ENCODE measurements at places on chromosomes 6 and 20.

- DNase-seq: no peak
Observed at GRCh38 chr6:37056439-37057127, 51.1 kb downstream of the FGD2 start.

DNA sequence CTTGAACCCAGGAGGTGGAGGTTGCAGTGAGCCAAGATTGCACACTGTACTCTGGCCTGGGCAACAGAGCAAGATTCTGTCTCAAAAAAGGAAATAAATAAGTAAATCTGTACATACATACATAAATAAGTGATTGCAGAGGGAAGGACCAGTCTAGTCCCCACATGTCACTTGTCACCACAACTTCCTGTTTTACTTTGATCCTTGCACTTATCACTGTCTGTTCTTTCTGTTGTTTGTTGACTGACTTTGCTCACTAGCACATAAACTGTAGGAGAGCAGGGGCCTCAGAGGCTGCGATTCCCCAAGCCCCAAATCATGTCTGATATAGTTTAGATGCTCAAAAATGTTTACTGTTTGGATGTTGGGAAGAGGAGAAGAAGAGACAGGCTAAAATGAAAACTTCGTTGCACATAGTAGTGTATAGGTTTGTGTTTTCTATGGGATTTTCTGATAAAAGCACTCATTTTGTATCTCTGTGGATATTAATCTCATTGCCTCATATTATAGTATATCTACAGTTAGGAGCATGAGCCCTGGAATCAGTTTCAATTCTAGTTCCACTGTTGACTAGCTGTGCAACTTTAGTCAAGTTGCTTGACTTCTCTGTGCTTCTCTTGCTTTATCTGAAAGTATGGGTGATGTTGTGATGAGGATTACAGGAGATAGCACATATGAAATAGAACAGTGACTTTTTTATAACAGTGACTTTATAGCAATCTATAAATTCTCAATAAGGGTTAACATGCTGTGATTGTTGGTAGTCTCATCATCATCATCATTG, 165.0 kb downstream of the TBC1D7 start:
- DNase-seq: no peak

DNA sequence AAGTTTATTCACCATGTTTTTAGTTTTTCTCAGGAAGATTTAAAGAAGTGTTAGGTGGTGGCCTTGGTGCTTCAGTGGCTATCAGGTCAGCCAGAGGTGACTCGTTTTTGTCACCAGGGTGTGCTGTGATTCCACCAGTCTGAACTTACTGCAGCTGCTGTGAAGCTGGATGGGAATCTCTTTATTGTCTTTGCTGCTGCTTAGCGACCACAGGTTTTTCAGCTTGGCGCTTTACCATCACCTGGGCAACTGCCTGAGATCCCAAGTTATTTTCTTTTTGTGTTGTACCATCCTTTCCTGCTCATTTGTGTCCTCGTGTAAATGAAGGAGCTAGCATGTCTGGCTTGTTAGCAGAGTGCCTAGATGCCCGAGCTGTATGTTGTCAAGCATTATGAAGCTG, 146.9 kb downstream of the MACROD2 start:
- DNase-seq: no peak

DNA sequence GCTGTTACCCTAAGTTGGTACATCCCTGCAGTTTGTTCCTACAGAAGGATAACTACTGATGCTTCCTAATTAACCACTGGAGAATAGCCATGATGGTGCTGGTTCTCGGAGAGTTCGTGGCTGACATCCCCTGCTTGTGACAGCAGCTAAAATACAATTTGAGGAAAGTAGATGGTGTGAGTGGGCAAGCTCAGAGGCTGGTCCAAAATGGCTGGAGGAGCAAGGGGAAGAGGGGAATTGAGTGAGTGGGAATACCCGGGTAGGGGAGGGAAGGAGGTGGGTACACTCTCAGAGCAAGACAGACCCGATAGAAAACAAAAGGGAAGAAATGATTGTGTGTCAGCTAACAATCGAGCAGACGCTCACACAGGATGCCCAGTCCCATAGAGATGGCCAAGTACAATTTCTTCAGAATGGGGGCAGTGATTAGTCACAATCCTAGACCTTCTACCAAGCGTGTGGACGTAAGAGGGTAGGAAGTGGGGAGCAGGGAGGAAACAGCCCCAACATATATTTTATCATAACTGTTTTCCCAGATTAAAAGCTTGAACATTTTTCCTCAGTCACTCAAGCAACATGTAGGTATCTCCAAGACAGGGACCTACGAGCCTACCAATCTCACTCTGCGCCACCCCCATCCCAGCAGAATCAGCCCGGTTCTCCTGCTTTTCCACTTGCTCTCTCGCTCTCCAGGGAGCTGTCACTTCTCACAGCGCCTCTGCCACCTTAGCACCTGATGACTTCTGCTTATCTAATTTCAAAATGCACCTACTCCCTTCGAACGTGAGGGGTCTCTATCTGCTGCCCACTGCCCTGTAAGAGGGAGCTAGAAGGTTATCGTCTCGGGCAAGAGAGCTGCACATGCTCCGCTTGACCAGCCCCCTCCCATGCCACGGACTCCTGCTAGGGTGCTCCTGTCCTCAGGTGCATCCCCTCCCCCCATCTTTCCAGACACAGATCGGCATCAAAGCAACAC, 26.2 kb downstream of the RIPOR2 start:
- no peak for DNase-seq

DNA sequence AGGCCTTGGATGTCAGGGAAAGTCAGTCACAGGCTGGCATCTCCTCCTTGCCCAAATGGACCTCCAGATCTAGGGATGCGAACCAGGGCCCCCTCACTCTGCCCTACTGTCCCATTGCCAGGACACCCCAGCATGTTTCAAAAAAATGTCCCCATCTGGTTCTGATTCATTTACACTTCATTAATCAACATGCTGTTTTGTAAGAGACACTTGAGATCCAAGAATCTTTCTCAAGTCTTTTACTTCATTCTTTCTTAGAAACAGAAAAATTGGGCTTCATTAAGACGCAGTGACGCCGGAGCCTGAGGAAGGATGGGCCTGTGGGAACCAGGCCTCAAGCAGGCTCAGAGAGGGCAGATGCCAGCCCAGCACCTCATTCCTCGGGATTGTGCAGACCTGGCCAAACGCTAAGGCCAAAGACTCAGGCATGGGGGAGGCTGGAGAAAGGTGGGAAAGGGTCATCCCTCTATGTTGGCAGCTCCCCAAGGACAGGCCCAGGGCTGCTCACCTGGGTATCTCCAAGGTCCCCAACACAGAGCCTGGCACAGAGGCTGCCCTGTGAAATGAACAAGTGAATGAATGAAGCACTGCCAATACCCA, 3.8 kb downstream of the RSPO4 start:
- DNase-seq: no peak

DNA sequence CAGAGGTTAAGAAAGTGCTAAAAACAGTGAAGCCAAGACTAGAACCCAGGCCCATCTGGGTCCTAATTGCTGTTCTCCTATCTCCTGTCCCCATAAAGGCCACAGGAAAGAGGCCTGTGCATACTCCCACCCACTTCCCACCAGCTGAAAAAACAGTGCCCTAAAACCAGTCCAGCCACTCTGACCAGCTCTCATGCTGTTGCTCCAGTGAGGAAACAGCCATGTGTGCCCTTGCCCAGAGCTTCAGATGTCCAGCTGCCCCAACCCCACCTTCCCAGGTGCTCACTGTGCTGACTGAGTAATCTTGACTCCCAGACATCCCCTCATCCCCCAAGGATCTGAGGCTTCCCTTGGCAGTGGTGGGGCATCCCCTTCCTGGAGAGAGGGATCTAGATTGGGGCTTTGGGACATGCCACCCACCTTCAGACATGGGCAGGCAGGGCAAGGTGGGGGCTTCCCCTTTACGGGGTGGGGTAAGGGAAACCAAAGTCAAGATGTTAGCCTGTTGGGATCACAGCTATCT, 28.7 kb downstream of the KCNK5 start:
- no peak for DNase-seq

DNA sequence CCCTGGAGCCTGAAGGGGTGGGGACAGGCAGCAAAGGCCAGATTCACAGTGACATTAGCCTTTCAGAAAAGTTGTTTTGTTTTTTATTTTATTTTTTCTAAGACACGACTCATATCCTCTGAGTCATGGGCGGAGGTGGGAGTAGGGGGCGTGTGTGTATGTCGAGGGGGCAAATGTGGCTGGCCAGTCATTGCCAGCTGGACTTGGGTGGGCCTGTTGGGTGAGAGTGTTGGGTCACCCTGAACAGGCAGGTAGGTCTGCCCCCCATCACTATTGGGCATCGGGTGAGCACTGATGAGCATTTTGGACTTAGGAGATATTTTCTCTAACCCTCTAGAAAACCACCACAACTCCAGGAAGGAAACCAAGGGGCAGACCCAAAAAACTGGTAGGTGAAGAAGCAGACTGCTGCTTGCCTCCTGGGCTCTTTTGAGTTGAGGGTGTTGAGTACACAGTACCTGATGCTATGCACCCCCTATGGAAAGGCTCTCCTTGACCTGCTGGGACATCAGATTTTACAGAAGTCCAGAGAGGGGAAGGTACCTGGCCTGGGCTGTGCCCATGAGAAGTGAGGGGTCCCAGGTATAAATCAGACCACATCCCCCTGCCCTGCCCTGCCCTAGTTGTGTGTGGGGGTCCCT, 5.6 kb downstream of the SMIM29 start:
- no peak for DNase-seq

DNA sequence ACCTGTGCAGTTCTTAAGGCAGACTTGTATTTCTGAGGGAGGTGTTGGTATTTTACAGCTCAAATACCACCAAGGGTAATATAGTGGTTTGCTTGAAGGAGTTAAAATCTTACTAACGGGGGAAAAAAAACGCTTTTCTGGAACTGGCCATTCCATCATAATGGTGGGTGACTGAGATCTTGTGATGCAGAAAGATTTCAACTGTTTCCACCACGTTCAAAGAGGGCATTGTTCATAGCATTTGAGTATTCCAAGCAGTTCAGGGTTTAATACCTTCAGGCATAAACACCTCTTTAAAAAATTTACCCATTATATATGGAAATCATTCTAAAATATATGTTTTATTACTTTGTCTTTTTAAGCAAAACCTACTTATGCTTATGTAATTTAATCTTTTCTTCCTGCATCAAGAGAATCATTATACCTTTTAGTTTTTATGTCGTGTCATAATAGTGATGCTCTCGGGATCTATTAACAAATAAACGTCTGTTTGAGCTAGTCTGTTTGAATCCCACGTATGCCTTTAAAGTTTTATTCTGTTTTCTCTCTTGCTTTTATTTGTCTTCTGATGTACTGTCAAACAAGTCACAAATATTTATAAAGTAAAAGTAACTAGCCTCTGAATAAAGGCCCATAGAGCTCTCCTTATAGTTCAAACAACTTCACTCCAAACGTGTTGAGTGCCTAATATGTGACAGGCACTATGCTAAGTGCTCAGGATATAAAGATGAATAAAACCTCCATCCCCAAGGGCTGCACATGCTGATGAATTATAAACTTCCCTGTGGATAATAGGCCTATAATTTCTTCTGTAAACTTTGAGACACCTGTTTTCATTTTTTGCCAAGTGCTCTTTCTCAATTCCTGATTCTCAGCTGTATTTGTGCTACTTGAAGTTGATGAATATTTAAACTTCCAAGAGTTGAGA, 298.8 kb upstream of the FERMT1 start:
- DNase-seq: no peak

DNA sequence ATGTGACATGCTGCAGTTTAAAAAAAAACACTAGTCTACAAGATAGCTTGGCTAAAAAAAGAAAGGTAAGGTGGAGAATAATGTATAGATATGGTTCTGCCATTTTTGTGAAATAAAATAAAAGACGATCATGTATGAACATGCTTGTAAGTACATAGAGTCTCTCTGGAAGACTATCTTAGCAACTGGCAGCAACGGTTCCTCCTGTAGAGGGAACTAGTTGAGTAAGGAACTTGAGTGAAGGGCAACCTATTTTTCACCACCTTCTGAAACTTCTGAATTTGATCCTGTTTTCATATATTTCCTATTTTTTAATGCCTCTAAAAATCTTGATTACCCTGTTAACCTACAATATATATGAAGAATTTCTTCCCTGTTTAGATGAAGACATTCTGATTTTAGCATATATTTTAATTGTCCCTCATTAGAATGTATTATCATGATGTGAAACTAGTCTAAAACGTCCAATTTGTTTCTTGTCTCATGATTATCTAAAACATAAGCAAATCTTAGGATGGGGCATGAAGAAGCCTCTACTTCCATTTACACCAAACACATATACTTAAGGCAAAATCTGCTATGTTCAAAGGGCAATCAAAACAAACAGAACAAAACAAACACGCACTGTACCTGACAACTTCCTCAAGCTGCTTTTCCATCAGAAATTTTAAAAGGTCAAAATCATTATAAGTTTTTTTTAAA, 202.5 kb downstream of the ISM1 start:
- DNase-seq: no peak

GRCh38 chr6:16690608-16691142, 70.6 kb downstream of the ATXN1 start:
- no peak for DNase-seq

DNA sequence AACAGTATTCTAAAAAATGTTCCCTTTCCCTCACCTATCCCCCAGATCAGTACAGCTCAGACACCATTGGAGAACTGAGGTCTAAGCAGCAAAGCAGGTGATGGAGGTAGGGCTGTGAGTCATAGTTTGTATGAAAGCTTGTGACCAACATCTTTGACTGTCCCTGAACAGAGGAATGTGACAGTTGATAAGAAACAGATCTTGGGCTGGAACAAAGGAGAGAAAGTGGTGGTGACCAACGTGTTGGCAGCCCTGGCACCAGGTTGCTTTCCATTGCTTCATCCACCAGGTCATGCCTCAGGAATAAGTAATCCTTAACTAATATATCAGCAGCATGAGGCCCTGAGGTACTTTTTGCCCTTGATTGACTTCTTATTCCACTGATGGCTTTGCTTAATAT, 19.9 kb upstream of the CRIP3 start:
- DNase-seq: no peak

- DNase-seq: no peak
Observed at GRCh38 chr6:19866985-19867627, 29.9 kb downstream of the ID4 start.

- DNase-seq: no peak
Observed at GRCh38 chr20:13382786-13383185, 161.7 kb downstream of the ISM1 start.

DNA sequence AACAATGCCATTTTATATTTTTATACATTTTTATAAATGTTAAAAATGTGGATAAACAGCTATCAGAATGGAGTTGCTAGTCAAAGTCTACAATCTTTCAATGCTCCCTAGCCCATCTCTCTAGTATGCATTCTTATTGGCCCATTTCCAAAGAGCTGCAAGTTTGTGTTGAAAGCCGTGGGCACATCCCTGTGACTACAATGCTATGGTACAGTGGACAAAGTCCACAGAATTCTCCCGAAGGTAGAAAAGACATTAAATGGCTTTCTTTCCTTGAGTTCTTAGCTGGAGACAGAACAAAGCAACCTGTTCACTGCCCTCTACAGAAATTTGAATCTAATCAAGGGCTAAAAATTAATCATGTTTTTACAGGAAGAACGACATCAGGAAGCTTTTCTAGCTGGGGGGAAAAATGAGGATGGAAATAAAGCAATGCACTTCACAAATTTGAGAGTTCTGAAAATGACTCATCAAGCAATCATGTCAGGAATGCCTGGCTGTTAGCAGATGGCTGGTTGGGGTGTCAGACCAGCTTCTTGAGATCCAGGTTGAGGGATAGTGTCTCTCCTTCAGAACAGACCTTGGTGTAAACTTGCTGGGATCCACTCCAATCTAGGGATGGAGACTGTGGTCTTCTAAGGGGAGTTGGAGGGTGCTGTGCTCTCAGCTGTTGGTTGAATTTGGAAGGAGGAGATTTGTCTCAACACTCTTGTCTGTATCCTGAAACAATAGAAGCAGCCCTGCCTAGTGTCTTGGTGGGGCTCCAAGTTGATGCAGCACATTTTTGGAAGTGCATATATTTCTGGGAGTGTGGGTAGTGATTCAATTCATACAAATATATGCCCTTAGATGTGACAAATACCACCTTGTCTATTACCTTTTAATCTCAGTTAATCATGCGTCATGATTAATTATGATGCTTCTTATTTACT, 143.4 kb upstream of the PHACTR1 start:
- no peak for DNase-seq
